ENCODE measurements at places on chromosomes 4 and X.

GRCh38 chr4:138674209-138674608 is 341.4 kb upstream of the NOCT start:
- DNase-seq, result no peak

DNA sequence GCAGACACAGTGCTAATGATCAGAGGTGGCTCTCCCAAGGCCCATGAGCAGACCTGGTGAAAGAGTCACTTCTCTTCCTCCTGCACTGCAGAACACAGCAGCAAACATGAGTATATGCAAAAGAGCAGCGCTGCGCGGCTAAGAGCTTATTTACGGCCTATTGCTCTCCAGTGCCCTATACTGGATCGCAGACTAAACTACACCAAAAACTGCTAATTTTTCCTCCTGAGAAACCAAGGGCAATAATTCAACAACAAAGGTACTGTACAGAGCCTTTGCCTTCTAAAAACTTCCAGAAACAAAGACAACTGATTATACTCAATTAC is 702.5 kb downstream of the ARAP2 start:
- DNase-seq, result no peak

DNA sequence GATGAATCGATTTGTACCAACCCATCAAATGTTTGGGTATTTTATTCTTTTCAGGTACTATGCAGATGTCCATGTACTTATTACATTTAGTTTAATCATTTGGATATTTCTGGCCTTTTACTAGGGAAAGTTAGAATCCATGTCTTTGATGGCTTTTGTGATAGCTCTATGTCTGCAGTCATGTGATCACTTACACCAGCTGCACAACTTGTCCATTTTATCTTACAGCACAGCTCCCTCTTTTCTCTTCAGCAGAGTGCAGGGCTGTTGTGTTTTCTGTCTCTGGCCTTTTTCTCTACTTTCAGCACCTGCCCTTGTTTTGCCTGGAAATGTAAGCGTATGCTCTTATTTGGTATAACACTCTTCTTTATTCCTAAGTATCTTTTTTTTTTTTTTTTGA is 30.6 kb downstream of the WWC2 start:
- no peak for DNase-seq

GRCh38 chr4:82055156-82055555 is 318.6 kb downstream of the HNRNPD start:
- no peak for DNase-seq

DNA sequence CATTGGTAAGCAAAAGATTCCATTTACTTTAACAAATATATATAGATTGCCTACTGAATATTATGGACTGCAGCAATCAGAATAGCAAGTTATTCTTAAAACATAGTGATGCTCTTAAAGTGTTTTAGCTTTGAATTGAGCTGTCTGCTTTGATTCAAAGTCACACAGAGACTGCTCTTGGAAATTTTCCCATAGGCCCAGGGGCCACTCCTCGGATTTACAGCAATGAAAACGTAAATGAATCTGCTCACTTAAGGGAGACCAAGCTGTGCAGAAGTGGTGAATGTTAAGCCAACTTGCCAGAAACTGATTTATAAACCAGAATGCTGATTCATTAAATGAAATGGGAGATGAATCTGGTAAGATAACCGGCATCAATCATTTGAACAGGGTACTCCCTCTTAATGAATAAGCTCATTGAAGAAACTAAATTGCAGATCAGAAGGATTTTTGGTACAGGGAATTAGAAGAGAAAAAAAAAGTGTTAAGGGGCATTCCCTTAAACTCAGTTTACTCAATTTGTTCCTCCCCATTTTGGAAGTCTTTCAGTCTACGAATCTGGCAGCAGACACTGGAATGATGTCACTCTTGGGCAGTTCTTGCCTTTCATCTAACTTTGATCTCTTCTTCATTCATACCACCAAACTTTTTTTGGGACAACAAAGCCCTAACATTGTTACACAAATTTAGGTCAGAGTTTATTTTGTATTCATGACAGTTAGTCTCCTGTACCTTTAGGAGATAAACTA is 363.3 kb upstream of the MAGEB2 start:
- DNase-seq, result no peak

- DNase-seq, result no peak
Observed at GRCh38 chr4:188665491-188666457, 526.5 kb downstream of the TRIML1 start.

GRCh38 chr4:62661821-62662220 is 1461.7 kb downstream of the ADGRL3 start:
- DNase-seq, result no peak

GRCh38 chr4:105851196-105851595 is 44.1 kb upstream of the NPNT start:
- no peak for DNase-seq

DNA sequence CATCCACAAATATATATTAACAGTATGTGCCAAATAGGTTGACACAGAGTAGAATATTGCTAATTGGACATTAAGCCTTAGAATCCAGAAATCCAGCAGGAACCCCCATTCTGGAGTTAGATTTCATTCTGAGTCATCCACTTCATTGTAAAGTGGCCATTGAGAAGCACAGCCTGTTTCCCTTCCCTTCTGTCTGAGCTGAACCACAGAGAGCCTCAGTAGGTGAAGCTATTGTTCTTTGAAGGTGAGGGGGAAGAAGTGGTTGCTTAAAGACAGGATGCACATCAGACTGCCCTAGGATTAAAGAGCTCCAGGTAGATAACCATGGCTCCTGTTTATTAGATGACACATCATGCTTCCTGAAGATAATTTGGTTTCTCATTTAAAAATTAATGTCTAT is 30.6 kb upstream of the MCF2 start:
- no peak for DNase-seq

DNA sequence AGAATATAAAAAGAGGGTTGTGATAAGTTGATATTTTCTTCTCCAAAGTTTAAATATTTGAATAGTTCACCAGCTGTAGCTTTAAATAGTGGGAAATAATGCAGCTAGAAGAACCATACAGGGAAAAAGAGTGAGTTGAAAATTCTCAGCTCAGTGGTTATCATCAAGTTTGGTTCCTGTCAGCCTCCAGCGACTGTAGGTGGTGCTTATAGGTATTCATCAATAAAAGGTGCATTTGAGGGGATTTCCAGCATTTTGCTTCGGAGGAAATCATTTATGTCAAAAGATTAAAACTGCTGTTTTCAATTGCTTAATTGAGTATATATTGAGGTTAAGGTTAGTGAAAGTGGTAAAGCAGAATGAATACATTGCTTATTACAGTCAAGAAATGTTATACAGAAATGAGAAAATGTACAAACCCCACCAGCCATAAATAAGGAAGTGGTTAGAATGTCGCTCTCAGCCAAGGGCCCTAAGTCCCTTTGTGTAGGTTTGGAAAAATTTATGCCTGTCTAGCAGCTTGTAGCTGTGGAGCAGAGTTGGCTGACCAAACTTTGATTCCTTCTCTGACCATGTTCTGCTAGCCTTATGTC is 532.9 kb upstream of the FTHL17 start:
- no peak for DNase-seq

- no peak for DNase-seq
Observed at GRCh38 chr4:8709050-8709728, 116.6 kb downstream of the CPZ start.

GRCh38 chrX:98481636-98482035 is 1597.9 kb downstream of the RPA4 start:
- DNase-seq, result no peak

- DNase-seq, result no peak
Observed at GRCh38 chr4:73780834-73781233, 40.5 kb downstream of the CXCL8 start.

DNA sequence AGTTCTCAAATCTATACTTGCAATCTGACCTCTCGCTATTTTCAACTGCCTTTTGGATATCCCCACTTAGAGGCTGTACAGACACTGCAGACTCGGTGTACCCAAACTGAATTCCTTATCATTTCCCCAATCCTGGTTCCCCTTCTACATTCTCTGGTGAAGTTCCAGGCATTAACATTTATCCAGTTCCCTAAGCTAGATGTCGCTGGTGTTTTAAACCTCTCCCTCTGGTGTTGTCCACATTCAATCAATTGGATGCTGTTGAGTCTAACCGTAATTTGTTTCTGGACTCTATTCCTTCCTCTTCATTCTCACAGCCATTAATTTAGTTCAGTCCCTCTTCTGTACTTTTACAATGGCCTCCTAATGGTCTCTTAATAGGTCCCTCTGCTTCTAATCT is 7.2 kb upstream of the STK26 start:
- no peak for DNase-seq

DNA sequence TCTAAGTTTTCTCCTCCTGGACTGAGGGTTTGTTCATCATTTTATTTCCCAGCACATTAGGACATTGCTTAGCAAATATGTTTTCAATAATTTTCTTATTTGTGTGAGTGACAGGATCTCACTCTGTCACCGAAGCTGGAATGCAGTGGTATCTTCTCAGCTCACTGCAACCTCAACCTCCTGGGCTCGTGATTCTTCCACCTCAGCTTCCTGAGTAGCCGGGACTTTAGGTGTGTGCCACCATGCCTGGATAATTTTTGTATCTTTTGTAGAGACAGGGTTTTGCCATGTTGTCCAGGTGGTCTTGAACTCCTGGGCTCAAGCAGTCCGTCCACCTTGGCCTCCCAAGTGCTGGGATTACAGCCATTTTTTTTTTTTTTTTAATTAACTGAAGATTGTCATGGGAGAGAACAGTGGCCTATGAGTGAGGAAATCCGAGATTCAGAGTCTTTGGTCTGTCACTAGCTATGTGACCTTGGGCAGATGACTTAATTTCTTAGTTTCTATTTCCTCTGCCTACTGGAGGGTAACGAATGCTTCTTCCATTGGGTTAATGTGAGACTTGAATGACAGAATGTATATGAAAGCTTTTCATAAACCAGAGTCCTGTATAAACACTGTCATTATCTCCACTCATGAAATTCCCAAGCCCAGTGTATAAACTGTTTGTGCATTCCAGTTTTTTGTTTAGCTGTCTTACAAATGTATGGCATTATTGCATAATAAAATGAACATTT is 23.9 kb downstream of the MOB1B start:
- no peak for DNase-seq

DNA sequence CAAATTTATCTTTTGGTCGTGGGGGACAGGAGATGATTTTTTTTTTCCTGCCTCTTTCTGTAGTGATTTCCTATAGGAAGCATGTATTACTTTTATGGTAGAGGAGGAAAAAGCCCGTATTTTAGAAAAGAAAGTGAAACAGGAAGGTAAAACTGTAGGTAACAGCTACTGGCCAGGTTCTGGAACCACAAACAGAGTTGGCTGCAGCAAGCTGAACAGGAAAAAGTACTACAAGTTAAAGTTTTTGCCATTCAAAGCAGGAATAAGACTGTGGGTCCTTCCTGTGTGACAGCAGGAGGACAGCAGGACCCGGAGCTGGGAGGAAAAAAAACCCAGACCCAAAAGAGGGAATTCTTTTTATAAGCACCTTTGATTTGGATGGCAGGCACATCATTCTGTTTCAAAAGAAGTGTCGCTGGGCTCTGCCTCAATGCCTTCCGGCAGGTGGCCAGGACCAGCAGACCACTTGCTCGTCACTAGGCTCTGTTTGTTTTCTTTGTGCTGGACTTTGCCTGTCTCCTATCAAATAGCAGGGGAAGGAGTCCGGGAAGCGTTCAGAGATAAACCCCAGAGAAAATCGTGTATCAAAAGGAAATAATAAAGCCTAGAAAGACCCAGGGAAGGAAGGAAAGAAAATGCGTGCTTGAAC is 277.9 kb downstream of the ADGRA3 start:
- DNase-seq, result no peak

GRCh38 chr4:156673483-156673882 is 298.1 kb downstream of the PDGFC start:
- no peak for DNase-seq

DNA sequence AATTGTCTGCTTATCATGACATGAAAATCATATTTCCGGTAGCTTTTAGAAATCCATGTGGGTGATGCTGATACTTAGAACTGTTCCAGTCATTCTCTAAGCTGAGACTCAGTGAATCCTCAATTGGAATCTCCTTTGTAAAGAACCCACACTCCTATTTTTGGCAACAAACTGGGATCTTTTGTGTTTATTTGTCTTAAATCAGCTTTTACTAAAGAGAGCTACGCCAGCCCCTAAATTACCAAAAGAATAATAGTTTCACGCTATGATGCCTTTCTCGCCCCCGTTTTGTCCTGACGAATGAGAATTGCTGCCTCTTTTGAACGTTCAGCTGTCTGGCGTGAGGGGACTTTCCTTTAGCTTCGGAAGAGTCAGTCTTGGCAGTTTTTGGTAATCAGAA is 195.9 kb downstream of the SHOX start:
- no peak for DNase-seq

DNA sequence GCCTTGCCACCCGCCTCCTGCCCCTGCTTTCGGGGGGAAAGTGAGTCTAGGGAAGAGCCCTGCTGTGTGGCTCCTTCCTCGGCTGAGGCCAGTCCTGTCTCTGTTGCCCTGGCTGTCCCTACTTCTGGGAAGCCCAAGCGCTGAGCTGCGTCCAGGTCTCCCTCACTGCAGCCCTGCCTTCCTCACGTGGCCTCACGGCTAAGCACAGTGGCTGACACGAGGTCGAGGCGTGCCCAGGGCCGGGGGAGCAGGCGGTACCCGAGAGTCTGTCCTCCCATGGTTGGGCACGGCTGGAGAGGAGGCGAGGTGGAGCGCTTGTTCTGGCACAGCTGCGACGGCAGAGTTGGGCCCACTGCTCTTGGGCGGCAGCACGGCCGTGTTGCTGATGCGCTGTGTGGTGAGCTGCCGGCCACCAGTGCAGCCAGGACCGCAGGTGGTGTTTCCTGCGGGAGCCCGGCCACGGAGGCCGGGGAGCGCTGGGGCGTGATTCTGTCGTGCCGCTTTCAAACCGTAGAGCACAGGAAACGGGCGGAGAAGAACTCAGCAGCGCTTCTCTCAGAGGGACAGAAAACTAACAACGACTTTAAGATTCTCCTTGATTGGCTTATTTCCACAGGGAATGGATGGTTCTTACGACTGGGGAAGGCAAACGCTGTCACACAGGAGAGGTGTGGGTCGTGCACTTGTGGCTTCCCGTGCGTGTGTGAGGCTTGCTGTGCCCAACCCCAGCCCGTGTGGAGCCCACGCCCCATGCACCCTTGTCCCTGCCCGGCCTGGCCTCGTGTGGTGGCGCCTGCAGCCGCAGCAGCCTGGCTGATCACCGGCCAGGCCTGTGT is 21.3 kb downstream of the MAEA start:
- no peak for DNase-seq

GRCh38 chrX:72340041-72340440 is 34.3 kb upstream of the CITED1 start:
- no peak for DNase-seq

- no peak for DNase-seq
Observed at GRCh38 chrX:37000140-37000539, 8.0 kb upstream of the FAM47C start.

DNA sequence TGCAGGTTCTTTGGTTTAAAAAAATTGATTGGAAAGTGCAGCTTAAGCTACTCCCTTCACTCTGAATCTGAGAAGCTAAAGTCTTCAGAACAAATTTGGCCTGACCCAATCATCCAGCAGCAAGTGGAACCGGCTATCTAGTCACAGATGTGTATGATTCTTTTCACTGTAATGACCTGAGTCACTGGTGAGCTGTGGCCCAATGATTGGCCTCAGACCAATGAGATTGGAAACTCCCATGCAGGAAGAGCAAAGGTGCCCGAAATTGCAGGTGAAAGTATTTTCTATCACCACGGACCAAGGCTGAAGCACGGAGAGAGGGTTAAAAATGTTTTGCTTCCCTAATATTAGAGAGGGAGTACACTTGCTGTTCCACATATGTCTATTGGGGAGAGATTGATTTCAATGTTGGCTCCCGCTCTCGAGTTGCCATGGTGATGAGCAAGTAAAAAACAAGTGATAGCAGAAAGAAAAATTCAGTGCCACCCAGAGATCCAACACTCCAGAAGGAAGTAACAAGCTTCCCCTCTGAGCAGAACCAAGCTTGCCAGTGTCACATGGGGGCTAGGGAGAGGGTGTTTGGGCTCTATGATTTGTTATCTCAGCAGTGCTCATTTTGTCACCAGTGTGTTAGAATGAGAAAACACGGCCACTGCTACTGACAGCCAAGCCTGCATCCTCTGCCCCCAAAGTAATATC is 11.2 kb downstream of the RIPPLY1 start:
- DNase-seq, result no peak

Data from CD8-positive, alpha-beta T cell (primary cell).